HCT116 (cell line): ENCODE measurements at places on chromosomes 16 and 17.

- no peaks in the 10 kb centered on the region for H3K4me1 ChIP-seq
- no peak for DNase-seq
- H3K36me3 ChIP-seq, result peaks cover 49% of the 10 kb centered on the region
- H3K27me3 ChIP-seq, result no peaks in the 10 kb centered on the region
- H3K27ac ChIP-seq, result no peak overlapping the region
- H3K4me3 ChIP-seq, result no peak overlapping the region
Observed at GRCh38 chr17:18278867-18279266, 18.4 kb downstream of the MIEF2 start.

- H3K4me1 ChIP-seq, result no peaks in the 10 kb centered on the region
- no peak for DNase-seq
- H3K4me3 ChIP-seq, result no peak overlapping the region
- H3K27ac ChIP-seq, result no peak overlapping the region
- H3K27me3 ChIP-seq, result no peaks in the 10 kb centered on the region
Observed at GRCh38 chr17:67659028-67659427, 58.7 kb upstream of the NOL11 start.

DNA sequence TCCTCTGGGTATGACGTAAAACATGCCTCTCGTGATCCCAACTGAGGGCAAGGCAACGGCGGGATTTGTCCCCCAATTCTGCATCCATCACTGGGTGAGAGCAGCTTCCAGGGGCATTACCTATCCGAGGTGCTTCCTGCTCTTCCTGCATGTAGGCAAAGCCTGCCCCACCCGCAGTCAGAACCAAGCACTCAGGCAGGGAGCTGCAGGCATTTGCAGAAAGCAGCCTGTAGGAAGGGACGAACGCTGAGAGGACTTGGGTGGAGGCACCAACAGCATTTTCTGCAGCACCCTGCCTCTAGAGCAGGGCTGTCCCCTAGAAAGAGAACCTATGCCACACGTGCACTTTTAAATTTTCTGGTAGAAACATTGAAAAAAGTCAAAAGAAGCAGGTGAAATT is 5.5 kb downstream of the BCO1 start:
- no peak for DNase-seq
- no peak overlapping the region for H3K4me3 ChIP-seq
- no peak overlapping the region for H3K27ac ChIP-seq

- DNase-seq, result no peak
- no peaks in the 10 kb centered on the region for H3K27me3 ChIP-seq
- no peaks in the 10 kb centered on the region for H3K36me3 ChIP-seq
- no peak overlapping the region for H3K27ac ChIP-seq
Observed at GRCh38 chr16:7653746-7654461, 321.3 kb downstream of the RBFOX1 start.

GRCh38 chr16:9437115-9437514 is 345.7 kb downstream of the HAPSTR1 start:
- H3K36me3 ChIP-seq, result no peaks in the 10 kb centered on the region
- DNase-seq, result peak; percentile 37
- H3K27me3 ChIP-seq, result peaks cover 18% of the 10 kb centered on the region
- H3K4me3 ChIP-seq, result no peak overlapping the region
- H3K27ac ChIP-seq, result no peak overlapping the region

DNA sequence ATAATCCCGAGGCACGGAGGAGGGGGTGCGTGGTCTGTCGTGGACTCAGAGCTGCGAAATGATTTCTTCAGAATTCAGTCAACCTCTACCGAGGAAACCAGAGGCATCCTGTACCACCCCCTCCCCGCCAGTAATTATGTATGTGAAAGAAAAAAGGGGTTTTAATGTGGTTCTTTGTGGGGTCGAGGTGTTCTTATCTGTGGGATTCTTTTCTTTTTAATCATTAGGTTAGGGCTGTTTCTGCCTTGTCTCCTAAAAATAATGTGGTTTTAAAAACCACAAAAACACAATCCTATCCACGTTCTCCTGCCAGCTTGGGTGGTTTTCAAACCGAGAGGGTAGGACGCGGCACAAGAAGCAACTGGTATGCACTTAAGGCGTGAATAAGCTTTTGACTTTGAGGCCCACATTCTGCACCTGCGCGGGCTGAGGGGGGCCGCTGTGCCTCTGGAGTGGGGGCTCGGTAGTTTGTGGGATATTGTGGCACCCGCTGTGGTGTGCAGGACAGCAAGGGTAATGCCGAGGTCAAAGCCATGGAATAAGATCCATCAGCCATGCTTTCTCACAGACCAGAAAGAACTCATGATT is 1.0 kb downstream of the SLC47A1 start:
- no peaks in the 10 kb centered on the region for H3K36me3 ChIP-seq
- H3K27ac ChIP-seq, result no peak overlapping the region
- no peak overlapping the region for H3K4me3 ChIP-seq
- no peaks in the 10 kb centered on the region for H3K4me1 ChIP-seq
- H3K27me3 ChIP-seq, result no peaks in the 10 kb centered on the region

DNA sequence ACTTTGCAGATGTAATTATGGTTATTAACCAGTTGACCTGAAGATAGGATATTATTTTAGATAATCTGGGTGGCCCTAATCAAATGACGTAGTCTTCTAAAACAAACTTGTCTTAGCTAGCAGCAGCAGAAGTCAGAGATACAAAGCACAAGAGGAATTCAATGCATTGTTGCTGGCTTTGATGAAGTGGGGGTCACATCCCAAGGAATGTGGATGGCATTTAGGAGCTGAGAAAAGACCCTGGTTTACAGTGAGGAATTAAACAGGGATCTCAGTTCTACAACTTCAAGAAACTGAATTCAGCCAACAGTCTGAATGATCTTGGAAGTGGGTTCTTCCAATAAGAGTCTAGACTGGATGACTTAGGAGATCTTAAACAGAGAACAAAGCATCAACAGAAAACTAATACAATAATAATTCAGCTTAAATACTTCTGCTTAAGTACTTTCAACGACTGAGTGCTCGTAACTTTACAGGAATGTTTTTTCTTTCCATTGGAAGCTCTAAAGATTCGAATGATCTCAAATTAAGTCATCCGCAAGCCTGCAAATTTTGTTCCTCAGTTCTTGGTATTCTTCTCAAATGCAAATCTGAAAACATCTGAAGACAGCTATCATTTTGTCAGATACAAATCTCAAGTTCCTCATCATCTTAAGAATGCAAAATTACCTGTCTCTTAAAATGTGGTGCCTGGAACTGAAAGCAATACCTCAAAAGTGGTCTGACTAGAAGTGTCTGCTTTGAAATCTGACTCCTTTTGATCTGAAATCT is 3.3 kb downstream of the C16orf46 start:
- H3K4me1 ChIP-seq, result peaks cover 24% of the 10 kb centered on the region
- H3K36me3 ChIP-seq, result no peaks in the 10 kb centered on the region
- H3K4me3 ChIP-seq, result no peak overlapping the region
- DNase-seq, result no peak

GRCh38 chr16:58019866-58020538 is 5.6 kb upstream of the MMP15 start:
- H3K27ac ChIP-seq, result 0 out of 2 replicates have a peak overlapping the region, but pooled peaks have one; percentile 1
- H3K36me3 ChIP-seq, result no peaks in the 10 kb centered on the region
- DNase-seq, result no peak
- H3K4me3 ChIP-seq, result no peak overlapping the region
- H3K27me3 ChIP-seq, result no peaks in the 10 kb centered on the region
- peaks cover 26% of the 10 kb centered on the region for H3K4me1 ChIP-seq

DNA sequence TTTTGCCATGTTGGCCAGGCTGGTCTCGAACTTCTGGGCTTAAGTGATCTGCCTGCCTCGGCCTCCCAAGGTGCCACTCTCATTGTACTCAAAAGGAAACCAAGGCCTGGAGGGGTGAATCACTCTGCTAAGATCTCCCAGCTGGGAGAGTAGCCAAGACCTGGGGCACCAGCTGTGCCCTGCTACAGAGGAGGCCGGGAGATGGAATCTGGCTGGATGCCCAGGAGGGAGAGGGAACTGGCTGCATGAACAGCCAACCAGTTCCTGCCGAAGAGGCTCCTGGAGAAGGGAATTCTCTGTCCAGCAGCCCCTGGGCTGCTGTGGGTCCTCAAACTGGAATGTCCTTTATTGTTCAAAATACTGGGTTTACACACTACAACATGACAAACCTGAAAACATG is 238.7 kb upstream of the CIBAR2 start:
- peak overlapping the region; percentile 41 for H3K27ac ChIP-seq
- no peaks in the 10 kb centered on the region for H3K27me3 ChIP-seq
- peaks cover 42% of the 10 kb centered on the region for H3K4me1 ChIP-seq

DNA sequence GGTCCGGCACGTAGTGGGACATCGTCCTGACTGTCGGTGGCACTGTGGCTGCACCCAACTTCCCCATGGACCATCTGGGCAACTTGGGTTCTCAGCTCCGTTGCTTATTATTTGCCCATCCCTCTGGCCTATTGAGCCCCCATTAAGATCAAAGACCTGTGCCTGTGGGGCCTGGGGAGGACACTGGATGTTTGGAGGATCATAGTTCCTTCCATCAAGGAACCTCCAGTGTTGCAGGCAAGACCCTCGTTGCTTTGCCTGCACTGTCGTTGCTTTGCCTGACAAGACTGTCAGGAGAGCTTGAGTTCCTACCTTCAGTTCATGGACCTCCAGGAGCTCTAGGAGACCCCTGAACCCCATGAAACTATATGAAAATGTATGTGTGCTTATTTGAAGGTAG is 127.2 kb downstream of the CCDC144A start:
- H3K27me3 ChIP-seq, result no peaks in the 10 kb centered on the region
- H3K36me3 ChIP-seq, result no peaks in the 10 kb centered on the region
- no peak overlapping the region for H3K27ac ChIP-seq
- no peaks in the 10 kb centered on the region for H3K4me1 ChIP-seq
- H3K4me3 ChIP-seq, result no peak overlapping the region

- H3K4me1 ChIP-seq, result peaks cover 15% of the 10 kb centered on the region
- H3K27me3 ChIP-seq, result no peaks in the 10 kb centered on the region; the same call in 1 of the 2 replicates
- no peaks in the 10 kb centered on the region for H3K36me3 ChIP-seq
- no peak overlapping the region for H3K4me3 ChIP-seq
Observed at GRCh38 chr16:27838536-27839175, 224.9 kb downstream of the GSG1L start.

DNA sequence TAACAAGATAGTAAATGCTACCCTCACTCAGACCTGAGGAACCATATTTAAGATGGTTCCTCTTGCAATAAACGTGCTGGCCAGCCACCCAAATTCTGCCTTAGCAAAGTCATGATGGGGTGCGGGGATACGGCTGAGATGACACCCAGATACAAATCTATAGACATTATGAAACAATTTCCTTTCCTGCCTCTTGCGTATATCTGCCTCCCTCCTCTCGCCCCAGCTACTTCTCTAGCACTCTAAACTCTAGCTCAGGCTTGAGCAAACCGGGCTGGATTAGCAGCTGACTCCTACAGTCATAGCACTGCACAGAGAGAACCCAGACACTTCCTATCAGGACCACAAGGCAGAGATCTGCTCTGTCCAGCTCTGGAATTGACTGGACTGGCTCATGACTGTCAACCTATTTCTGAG is 22.3 kb downstream of the CD300LF start:
- DNase-seq, result no peak
- H3K27ac ChIP-seq, result no peak overlapping the region
- H3K4me3 ChIP-seq, result no peak overlapping the region
- H3K27me3 ChIP-seq, result peaks cover 18% of the 10 kb centered on the region; the same call in 1 of the 2 replicates
- no peaks in the 10 kb centered on the region for H3K36me3 ChIP-seq
- no peaks in the 10 kb centered on the region for H3K4me1 ChIP-seq

DNA sequence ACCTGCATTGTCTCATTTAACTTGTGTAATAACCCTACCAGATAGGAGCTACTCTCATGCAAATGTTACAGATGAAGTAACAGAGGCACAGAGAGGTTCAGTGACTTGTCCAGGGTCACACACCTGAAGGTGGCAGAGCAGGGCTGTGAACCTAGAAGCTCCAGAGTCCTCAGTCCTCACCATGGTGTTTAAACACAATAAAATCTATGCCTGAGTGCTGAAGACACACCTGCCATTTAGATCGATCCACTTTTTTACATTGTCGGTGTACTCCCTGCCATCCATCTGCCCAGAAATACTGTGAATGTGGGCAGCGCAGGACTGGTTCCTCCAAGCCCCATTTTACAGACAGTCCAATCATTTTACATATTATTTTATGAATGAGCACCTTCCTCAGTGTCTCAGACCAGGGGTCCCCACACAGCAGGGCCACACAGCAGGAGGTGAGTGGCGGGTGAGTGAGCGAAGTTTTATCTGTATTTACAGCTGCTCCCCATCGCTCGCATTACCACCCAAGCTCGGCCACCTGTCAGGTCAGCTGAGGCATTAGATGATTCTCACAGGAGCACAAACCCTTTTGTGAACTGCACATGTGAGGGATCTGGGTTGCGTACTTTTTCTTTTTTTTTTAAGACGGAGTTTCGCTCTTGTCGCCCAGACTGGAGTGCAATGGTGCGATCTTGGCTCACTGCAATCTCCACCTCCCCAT is 5.6 kb downstream of the IL4R start:
- H3K27me3 ChIP-seq, result no peaks in the 10 kb centered on the region
- H3K27ac ChIP-seq, result no peak overlapping the region
- no peak overlapping the region for H3K4me3 ChIP-seq

DNA sequence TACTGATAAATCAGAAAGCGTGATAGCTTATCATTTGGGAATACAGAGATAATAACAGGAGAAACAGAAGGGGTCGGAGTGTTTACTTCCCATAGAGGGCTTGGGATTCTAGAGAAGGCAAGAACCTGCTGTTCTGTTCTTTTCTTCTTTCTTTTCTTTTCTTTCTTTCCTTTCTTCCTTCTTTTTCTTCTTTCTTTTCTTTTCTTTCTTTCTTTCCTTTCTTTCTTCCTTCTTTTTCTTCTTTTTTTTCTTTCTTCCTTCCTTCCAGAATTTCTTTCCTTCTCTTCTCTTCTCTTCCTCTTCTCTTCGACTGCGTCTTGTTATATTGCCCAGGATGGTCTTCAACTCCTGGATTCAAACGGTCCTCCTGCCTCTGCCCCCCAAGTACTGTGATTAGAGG is 18.3 kb downstream of the CNEP1R1 start:
- H3K4me3 ChIP-seq, result no peak overlapping the region
- H3K4me1 ChIP-seq, result no peaks in the 10 kb centered on the region
- DNase-seq, result no peak
- no peaks in the 10 kb centered on the region for H3K27me3 ChIP-seq

DNA sequence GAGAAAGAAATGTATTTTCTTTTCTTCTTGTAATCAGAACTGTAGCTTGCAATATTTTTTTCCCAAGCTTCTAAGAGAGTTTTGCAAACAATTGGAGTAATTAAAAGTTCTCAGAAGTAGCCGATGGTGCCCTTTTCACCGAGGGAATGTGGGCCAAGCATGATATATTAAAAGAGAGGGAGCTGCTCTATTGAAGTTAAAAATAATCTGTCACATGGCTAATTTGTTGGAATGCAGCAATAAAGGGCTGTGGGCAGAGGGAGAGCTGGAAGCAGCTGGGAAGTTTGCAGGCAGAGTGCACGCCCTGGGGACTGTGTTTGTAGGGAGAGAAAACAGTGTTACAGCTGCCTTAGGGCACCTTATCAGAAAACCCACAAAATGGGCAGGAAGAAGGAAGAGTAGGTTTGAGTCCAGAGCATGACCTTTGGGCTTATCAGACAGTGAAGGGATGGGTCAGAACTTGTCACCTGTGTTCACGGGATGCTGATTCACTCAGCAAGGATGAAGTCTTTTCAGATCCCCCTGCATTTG is 18.5 kb upstream of the TERF2 start:
- no peaks in the 10 kb centered on the region for H3K36me3 ChIP-seq
- no peak overlapping the region for H3K4me3 ChIP-seq
- H3K27me3 ChIP-seq, result no peaks in the 10 kb centered on the region
- DNase-seq, result peak; percentile 95
- H3K27ac ChIP-seq, result peak overlapping the region; percentile 99
- peaks cover 99% of the 10 kb centered on the region for H3K4me1 ChIP-seq
